ENCODE measurements at places on chromosomes 2 and 18. TPM values are rescaled to one million over a fixed set of nuclear protein-coding genes. Genes with fewer than 3 reads are reported as not detected.

RBM43 gene
- not detected for polyA plus RNA-seq

ATF2 gene
- 89.2 TPM for polyA plus RNA-seq

SOWAHC gene
- 5.8 TPM for polyA plus RNA-seq

ALLC gene
- polyA plus RNA-seq: not detected

EIF2AK3 gene
- 23.2 TPM for polyA plus RNA-seq

Measured in neural cell (in vitro differentiated cells).